ENCODE measurements at places on chromosomes 2 and 18.

- no peak for DNase-seq
Measured at GRCh38 chr2:136068581-136069227, 49.2 kb downstream of the CXCR4 start.

- DNase-seq: no peak
Measured at GRCh38 chr2:41394541-41394940, 653.3 kb upstream of the PKDCC start.

- DNase-seq: no peak
Measured at GRCh38 chr2:177636672-177637071, 244.1 kb downstream of the AGPS start.

- no peak for DNase-seq
Measured at GRCh38 chr2:233799087-233799665, 21.0 kb downstream of the MROH2A start.

- DNase-seq: no peak
Measured at GRCh38 chr2:234426616-234427015, 70.3 kb downstream of the ARL4C start.

DNA sequence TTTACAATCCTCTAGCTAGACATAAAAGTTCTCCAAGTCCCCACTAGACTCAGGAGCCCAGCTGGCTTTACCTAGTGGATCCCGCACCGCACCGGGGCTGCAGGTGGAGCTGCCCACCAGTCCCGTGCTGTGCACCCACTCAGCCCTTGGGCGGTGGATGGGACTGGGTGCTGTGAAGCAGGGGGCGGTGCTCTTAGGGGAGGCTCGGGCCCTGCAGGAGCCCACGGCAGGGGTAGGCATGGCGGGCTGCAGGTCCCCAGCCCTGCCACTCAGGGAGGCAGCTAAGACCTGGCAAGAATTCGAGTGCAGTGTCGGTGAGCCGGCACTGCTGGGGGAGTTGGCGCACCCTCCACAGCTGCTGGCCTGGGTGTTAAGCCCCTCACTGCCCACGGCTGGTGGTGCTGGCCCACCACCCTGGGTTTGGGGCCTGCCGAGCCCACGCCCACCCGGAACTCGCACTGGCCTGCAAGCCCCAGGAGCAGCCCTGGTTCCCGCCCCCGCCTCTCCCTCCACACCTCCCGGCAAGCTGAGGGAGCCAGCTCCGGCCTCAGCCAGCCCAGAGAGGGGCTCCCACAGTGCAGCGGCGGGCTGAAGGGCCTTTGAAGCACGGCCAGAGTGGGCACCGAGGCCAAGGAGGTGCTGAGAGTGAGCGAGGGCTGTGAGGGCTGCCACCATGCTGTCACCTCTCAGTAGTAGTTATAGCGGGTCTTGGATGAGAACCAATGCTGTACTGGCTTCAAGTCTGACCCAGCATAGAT lies 255.2 kb downstream of the CDH7 start:
- DNase-seq: no peak

DNA sequence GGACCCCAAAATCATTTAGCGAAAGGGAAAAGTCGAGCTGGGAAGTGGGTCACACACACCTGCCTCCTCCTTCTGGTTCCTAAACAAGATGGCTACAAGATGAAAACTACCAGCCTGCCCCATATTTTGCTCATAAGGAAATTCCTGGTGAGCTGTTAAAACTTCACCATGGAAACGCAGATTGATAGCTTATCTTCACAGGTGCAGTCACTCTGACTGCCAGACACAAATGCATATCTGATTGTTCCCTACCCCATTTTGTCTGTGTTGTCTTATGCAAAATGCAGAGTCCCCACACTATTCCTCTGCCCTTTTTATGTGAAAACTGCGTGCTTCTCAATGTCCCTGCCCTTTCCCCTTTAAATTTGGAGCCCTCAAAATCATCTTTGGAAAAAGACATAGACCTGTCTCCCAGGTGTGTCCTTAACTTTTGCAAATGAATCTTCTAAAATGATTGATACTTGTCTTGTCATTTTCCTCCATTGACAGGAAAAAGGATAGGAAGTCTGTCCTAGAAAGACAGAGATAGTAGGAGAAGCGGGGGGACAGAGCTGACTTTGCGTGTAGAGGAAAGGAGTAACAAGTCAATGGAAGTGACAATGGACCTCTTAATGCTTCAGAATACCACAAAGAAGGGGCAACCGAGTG lies 38.9 kb upstream of the THOC1 start:
- no peak for DNase-seq

- no peak for DNase-seq
Measured at GRCh38 chr2:137178951-137179377, 413.6 kb downstream of the THSD7B start.

GRCh38 chr18:62984656-62985315 lies 269.4 kb downstream of the PHLPP1 start:
- no peak for DNase-seq

DNA sequence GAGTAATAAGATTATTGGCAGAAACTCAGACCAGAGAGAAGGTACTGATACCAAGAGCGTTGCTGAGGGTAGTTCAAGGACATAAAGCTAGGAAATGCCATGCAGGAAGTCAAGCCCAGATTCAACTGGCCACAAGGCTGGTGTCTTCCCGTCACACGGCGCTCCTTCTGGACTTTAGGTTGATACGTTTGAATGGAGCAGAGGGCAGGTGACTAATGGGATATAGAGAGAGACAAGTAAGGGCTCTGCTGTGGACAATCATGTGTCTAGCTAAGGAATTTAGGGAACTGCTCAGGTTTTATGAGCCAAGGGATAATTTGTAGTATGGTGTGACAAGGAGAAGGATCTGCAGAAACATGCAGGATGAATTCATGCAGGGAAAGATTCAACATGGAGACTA lies 83.9 kb upstream of the MC2R start:
- no peak for DNase-seq

DNA sequence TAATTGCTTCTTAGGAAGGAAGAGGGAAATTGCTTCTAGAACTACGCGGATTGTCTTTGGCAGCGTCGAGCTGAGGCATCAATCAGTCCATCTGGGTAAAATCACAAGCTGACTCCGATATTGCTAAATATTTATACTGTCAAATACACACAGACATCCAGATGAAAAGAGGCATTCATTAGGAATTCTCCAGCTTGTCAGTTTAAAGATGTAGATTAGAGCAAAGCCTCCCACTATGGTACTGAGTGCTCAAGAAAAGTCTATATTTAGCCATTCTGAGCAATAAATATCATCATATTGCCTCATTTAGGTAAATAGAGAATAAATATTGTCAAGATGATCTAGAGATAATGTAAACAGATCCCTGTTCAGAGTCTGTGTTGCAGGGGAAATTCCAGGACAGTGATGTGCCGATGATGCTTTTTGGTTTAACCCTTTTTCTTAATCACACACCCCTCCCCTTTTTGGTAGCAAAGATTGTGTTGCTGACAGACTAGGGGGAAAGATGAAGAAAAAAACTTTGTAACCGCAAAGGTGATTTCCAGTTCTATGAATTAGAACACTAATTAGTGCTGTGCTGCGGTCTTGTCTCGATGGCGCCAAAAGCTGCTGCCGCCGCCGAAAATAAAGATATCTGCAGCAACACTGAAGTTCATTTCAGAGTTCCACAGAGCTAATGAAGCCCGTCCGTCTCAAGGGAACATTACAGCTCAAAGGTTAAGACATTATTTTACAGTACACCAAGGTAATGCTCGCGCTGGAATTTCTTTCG lies 171.8 kb downstream of the PTGR3 start:
- DNase-seq: no peak

- no peak for DNase-seq
Measured at GRCh38 chr18:10405816-10406663, 48.4 kb upstream of the APCDD1 start.

GRCh38 chr2:168211664-168212163 lies 35.7 kb downstream of the STK39 start:
- no peak for DNase-seq

- no peak for DNase-seq
Measured at GRCh38 chr2:68365087-68365486, at the start of gene PLEK. TSS of gene PLEK (plus strand) at chr2:68365282. CDS start at chr2:68365352, 70 bp downstream.

- no peak for DNase-seq
Measured at GRCh38 chr2:199509403-199509802, 51.7 kb upstream of the SATB2 start.

DNA sequence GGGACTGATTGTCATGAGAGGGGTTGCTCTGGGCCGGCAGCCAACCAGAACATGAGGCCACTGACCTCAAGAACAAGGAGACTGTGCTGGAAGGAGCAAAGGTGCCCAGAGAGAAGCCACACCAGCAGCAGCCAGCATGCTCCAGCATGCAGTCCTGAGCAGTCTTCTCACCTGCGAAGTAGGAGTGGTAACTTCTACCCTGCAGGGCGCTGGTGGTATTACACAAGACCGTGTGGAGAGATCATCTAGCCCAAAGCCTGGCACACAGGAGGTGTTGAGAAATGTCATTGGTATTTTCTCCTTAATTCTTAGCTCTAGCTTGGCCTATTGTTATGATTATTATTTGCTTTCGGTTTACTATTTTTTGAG lies 132.7 kb downstream of the TSN start:
- no peak for DNase-seq

- no peak for DNase-seq
Measured at GRCh38 chr2:42132191-42132965, 36.8 kb upstream of the EML4 start.

DNA sequence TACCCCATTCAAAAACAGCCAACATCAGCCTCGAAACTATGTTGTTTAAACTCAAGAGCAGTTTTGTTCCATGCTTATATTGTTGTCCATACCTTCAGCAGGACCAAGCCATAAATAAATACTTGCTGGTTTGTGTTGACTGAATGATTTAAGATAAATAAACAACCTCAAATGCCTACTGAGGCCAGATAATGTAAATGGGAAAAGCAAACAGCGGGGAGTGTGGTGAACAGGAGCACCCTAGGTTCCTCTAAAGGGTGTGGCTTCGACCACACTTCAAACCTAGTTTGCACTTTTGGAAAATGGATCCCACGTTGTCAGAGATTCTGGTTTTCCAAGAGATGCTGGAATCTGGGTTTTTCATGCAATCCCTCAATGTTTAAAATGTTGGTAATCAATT lies 1.7 kb upstream of the PMAIP1 start:
- no peak for DNase-seq

DNA sequence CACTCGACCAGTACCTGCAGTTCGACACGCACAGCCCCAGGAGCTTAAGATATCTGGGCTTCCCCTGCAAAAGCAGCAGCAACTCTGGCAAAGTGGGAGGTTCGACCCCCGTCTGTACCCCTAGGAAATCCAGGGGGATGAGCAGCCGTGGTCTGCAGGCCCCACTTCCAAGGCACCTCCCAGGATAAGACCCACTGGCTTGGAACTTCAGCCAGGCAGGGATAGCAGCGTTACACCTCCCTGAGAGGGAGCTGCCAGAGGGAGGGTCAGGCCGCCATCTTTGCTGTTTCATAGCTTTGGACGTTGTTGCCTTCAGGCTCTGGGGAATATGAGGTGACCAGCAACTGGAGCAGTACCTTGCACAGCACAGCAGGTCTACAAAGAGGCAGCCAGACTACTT lies 351.1 kb downstream of the SOX11 start:
- DNase-seq: no peak

- no peak for DNase-seq
Measured at GRCh38 chr2:101848769-101849410, 142.9 kb upstream of the IL1R2 start.

DNA sequence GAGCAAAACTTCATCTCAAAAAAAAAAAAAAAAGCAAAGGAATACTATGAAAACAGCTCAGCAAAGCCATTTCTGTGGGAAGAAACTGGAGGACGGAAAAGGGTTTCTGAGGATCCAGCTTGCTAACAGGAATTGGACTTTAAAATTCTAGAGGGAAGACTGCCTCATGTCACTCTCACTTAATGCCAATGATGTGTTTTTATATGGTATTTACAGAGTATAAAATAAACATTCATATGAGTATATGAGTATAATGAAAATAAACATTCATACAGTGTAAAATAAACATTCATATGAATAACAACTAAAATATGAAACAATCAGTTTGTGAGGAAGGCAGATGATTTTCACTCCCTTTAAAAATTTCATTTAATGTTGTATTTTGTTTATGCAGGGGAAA lies 43.9 kb downstream of the CHMP3 start:
- DNase-seq: no peak
